ENCODE measurements at places on chromosomes 16 and 17.

GRCh38 chr16:6356911-6357310 is 975.7 kb upstream of the RBFOX1 start:
- DNase-seq = no peak

- peak; percentile 75 for DNase-seq
Observed at GRCh38 chr16:56911771-56912571, 20.0 kb upstream of the HERPUD1 start.

- DNase-seq = no peak
Observed at GRCh38 chr16:64919929-64920607, 201.8 kb downstream of the CDH11 start.

DNA sequence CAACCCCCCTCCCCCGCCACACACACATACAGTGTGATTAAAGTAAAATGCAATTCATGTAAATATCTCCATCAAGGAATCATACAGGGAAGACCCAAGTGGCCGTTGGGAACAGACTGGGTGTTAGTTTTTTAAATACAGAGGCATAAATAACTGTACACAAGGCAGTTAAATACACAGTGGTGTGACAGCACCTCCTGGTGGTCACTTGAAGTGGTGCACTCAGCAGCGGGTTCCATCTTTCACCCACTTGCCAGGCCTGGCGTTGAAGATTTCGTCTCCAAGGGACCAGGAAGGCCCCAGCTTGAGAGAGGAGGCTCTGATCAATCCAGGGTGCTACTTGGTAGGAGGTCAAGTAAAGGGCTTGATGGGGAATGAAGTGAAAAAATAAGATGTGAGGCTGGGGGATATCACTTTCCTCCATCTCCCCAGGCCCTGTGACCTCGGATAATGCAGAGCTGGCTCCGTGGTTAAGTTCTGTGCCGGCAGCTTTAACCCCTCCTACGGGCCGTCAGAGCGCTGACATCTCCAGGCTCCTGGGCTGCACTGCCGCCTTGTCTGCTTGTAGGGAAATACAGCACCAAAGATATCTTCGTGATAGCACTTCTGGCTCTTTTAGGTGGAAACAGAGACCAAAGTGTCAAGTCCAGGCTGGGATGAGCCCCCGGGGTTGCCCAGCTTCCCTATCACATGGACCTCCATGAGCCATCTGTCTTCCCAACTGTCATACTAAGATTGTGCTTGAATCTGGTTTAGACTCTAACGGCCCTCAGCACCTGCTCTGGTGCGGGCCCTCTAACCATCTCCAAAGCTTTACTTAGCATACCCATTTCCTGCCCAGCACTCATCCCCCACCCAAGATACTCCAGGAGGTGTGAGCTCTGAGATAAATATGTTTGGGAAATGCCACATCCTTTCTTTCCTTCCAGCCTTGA is 20.7 kb downstream of the LGALS9 start:
- no peak for DNase-seq

GRCh38 chr16:21524068-21524751 is 75.2 kb upstream of the METTL9 start:
- DNase-seq = no peak

- no peak for DNase-seq
Observed at GRCh38 chr16:27291106-27291505, 22.5 kb upstream of the NSMCE1 start.

GRCh38 chr16:30395992-30396585 is 869 bp downstream of the ZNF48 start:
- DNase-seq = no peak

DNA sequence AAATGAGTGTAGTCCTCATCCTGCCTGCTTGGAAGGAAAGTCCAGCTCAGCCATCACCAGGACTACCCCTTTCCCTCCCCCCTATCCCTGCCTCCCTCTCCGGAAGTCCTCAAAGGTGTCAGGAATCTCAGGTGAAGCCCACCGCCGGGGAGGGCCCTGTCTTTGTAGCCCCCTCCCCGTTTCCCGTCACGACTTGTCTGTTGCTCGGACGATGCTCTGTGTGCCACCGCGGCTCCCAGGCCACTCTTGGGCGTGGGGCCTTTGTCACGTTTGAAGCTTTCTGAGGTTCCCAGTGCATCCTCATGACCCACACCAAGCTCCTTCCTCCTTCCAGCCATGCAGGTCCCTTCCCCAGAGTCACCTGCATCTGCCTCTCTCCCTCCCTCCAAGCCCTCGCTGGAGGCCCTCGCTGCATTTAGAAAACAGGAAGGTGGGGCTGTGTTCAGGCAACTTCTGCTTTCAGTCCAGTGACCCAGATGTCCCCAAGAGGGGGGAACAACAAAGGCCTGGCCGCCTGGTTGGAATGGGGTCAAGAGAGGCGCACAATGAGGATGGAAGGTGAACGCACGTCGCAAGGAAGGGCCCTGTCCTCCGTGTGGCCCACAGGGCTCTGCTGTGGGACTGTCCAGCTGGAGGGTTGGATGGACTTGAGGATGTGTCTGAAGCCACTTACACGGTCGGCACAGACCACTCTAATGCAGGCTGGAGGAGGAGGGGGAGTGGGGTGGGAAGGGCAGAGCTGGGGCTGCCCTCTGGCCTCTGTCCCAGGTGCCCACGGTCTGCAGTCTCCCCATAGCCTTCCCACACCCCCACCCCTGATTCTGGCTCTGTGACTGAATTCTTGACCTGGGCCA is 59.9 kb downstream of the OR1D5 start:
- DNase-seq = peak; percentile 32

DNA sequence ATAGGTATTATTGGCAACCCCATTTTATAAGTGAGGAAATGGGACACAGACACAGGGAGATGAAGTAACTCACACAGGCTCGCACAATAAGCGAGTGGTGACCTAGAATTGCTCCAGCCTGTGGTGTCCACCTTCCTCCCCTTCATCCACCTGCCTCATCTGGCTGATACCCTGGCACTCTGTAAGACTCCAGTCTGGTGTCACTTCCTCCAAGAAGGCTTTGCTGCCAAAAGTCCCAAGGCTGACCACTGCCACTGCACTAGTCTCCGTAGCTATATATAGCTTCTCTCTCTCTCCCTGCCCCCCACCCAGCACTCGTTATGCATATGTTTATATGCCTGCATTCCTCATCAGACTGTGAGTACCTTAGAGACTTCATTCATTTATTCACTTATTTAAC is 66.1 kb upstream of the SREBF1 start:
- DNase-seq = no peak

GRCh38 chr16:9465161-9465560 is 373.7 kb downstream of the HAPSTR1 start:
- no peak for DNase-seq

- DNase-seq = peak; percentile 14
Observed at GRCh38 chr16:49474741-49475140, 101.1 kb downstream of the C16orf78 start.

DNA sequence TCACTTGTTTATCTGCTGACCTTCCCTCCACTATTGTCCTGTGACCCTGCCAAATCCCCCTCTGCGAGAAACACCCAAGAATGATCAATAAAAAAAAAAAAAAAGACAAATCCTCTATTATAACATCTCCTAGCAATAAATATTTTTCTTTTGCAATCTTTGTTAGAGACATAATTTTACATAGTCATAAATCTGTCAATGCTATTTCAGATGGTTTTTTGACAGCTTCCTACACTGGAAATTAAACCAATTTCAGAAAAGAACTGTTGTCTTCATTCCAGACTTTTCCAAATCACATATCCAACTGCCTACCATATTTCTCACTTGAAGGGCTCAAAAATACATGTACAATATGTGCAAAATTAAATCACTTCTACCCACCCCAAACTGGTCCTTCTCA is 3.7 kb downstream of the METTL16 start:
- no peak for DNase-seq

GRCh38 chr16:84482001-84482891 is 22.2 kb downstream of the MEAK7 start:
- no peak for DNase-seq

GRCh38 chr16:73062743-73063733 is 15.1 kb upstream of the ZFHX3 start:
- DNase-seq = no peak

DNA sequence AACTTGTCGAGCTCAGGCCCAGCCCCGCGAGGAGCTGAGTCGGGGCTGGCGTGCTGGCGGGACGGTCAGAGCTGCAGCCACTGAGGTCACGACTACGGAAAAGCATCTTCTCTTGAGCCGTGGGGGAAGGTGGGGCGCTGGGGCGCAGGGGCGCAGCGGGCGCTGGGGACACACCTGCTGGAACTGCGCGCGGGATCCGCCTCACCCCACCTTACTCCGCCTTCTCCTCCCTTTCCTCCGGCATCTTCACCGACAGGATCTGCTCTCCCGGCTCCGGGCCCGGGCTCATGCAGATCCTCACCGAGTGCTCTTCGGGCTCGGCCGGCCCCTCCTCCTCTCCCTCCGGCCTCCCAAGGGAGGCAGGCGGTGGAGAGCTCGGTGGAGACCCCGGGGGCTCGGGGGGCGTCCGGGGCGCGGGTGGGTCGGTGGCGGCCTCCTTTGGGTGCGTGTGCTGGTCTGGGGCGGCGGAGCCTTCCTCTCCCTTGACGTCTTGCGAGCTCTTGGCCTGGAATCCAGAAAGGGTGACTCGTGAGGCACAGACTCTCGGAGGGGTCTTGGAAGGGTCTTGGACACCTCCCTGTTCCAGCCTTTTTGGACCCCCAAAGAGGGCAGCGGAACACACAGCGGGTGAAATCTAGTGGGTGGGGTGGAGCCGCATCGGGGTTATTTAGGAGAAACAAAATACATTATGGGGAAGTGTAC is 81.8 kb upstream of the KIFC3 start:
- no peak for DNase-seq

- DNase-seq = no peak
Observed at GRCh38 chr16:5971106-5971505, 873.5 kb upstream of the EEF2KMT start.

DNA sequence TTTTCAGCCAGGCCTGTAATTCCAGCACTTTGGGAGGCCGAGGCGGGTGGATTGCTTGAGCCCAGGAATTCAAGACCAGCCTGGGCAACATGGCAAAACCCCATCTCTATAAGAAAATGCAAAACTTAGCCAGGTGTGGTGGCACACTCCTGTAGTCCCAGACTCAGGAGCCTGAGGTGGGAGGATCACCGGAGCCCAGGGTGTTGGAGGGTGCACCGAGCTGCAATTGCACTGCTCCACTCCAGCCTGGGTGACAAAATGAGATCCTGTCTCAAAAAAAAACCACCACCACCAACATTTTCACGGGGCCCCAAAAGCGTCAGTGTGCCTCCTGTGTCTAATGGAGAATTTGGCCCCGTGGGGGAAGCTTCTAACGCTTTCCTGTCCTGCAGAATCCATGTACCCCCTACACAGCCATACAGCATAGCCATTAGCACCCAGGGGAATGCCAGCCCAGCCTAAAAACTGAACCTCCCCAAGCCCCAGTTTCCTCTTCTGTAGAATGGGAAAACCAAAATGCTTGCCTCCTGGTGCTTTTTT is 22.2 kb upstream of the MAP3K14 start:
- DNase-seq = no peak

DNA sequence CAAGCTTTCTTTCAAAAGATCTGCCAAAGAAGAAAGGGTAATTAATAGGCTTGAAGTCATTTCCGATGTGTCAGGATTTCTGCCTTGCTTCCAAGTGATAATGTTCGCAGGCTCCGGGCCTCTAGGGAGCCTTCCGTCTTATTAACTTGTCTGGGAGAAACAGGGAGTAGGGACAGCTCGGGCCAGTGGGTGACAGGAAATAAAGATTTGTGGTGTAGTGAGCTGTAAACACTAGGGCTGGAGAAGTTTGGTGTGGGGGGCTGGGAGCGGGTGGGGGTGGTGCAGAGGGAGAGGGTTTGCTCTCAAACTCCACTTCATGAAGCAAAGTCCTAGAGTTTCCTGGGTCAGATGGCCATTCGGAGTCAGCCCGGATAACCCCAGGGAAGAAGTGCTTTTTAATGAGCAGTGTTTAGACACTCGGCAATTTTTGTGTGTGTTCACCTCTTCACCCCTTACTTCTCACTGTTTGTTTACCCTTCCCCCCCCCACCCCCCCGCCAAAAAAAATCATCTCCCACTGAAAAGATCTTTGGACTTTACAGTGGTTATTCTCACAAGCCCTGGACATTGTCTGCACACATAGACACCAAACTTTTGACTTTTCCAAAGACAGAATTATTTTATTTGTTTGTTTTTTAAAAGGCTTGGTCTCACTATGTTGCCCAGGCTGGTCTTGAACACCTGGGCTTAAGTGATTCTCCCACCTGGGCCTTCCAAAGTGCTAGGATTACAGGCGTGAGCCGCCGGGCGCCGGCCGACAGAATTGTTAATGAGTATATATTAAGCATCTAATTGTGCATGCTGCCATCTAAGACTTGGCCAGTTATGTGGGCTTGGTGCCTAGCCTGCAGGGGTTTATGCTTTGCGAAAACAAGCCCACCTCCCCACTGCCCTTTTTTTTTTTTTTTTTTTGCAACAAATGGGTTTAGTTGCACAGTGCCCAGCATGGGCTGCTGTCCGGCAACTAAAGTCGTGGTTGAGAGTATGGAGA is 196.4 kb downstream of the CCDC182 start:
- no peak for DNase-seq

- DNase-seq = no peak
Observed at GRCh38 chr16:3458852-3459361, 15.4 kb downstream of the NAA60 start.

GRCh38 chr17:66675991-66676371 is 158.9 kb upstream of the CACNG5 start:
- no peak for DNase-seq

GRCh38 chr16:89565506-89566372 is 5.3 kb downstream of the RPL13 start:
- no peak for DNase-seq

DNA sequence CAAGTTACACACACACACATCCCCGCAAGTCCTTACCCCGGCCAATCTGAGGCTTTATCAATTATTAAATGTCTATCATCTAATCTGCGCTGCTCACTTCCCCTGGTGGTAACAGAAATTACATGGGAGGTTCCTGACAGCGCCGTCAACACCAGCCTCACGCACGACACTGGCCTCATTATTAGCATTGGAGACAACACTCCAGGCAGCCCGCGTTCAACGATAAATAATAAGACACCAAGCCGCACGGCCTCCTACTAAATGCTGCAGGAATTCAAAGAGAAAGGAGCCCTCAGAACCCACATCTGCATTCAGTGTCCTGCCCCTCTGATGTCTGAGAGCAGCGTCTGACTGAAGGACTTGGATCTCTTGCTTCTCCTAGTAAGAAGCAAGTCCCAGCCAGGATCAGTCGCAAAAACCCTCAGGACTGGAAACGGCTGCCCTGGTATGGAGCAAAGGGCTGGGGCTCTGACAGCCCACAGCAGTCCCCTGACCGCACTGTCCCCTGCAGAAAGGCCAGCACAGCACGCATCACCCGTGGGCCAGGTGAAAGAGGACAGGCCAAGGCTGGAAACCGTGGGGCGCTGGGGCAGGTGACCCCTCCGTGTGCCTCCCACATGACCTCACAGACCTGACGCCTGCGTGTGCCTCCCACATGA is 7.6 kb upstream of the RPH3AL start:
- DNase-seq = no peak
